ENCODE measurements at places on chromosomes 2 and 18.

- no peak for DNase-seq
Observed at GRCh38 chr18:13496691-13497281, 229.6 kb downstream of the FAM210A start.

GRCh38 chr18:45589356-45590035 lies 25.8 kb upstream of the SLC14A2 start:
- DNase-seq: no peak

DNA sequence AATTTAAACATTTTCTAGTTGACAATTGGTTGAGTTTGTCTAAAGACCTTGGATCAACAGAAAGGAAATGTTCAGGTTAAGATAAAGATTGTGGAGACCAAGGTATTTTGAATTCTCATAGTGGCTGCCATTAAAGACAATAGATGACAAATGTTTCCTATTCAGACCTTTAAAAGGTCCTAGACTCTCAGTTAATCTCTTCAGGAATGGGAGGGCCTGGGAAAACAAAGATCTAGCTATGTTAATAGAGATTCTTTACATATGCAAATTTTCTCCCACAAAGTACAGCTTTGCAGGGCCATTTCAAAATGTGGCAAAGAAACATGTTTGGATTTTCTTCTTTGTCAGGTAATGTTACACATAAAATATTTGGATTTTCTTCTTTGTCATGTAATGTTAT lies 403.9 kb downstream of the SPAG16 start:
- no peak for DNase-seq

DNA sequence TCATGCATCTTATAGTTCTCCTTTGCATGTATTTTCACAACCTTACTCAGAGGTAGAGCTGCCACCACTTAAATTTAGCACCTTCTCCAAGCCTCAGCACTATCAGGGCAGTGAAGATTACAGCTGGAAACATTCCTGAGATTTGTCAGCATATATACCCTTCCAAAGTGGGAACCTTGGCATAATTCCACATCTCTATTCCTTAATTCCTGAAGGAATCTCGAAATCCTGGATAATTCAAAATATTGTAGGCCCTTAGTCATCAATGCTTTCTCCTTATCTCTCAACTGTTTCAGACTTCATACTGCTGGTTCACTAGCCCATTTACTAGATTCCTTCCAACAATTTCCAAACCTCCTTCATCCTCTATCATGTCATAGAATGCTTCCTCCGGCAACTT lies 87.4 kb downstream of the ITSN2 start:
- no peak for DNase-seq

DNA sequence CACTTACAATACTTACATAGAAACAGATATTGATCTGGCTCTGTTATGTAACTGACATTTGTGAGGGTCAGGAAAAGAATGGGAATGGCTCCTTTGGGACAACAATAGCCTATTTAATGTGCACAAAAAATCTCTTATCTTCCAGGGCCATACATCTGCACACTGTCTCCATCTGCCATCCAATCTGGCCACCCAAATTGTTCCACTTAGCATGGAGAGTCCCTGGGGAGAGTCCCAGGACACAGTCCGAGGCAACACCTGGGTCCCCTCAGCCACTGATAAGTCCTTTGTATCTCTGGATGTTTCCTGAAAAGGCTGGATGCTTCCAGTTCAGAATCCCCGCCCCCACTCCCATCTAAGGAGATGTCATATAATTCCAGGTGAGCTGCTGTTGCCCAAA lies 274.2 kb upstream of the NCKAP5 start:
- DNase-seq: no peak

DNA sequence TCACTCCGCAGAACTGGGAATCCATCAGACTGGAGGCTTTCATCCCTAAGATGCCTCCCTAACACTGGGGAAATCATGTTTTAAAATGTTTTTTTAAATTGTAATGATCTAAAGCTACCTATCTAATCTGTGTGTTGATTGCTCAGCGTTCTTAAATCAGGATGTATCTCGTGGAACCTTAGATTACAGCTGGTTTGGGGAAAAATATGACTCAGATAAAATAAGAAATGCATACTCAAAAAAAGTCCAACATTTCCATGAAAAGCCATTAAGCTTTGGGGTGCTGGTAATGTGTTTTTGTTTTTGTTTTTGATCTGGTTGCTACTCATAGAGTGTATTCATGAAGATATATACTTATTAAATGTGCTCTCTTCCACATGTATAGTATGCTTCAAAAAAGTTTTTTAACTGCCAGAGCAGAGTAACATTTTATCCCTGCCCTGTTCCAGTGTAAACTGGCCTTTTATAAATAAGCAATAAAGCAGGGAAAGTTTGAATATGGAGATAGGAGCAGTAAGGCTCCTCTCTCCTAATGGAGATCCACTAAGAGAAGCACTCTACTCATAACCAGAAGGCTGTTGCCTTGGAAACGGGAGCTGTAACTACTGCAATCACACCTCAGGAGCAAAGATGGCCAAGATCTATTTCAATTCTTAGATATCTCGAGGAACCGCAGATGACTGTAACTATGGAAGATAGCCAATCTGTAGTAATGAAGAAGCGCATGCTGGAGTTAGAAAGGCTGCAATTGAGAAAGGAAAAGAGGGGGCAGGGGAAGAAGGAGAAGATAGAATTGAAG lies 41.6 kb downstream of the ANKRD44 start:
- DNase-seq: no peak

GRCh38 chr2:44549856-44550255 lies 188.1 kb downstream of the CAMKMT start:
- DNase-seq: no peak

GRCh38 chr2:227579791-227580190 lies 18.9 kb upstream of the SCYGR2 start:
- no peak for DNase-seq

GRCh38 chr2:237556773-237557632 lies 9.4 kb upstream of the PRLH start:
- DNase-seq: no peak

GRCh38 chr18:3604498-3605408 lies 154.8 kb downstream of the TGIF1 start:
- DNase-seq: no peak

DNA sequence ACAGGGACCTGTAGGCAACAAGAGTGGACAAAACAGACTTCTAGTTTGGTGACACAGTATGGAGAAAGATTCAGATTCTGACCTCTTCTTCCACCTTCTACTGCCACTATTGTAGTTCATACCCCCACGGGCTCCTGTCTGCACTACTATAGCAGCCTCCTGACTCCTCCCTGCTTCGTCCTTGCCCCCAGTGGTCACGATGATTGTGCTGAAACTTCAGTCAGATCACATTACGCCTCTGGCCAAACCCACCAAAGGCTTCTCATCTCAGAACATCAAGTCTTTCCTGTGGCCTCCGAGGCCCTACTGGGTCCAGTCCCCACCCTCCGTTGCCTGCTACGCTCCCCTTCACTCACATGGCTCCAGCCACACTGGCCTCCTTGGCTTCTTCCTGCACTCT lies 147.6 kb downstream of the CYP26B1 start:
- DNase-seq: no peak

GRCh38 chr2:197159661-197160211 lies 150.8 kb downstream of the ANKRD44 start:
- no peak for DNase-seq

DNA sequence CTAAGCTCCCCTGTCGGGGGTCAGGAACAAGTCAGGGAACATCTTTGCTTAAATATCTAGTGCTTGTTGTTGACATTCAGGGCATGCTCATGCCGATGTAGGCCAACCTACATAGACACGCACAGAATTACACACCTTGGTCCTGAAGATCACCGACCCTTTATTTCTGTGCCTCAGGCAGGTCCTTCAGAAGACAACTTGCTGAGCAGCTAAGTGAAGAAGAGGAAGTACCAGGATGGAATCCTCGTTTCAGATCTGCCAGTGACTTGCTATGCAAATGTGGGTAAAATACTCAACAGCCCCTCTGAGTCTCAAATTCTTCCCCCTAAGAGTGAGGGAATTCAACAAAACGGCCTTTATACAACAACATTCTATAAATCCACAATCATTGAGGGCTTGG lies 494.7 kb downstream of the BCL11A start:
- no peak for DNase-seq

GRCh38 chr2:164314148-164314547 lies 307.1 kb downstream of the GRB14 start:
- no peak for DNase-seq

DNA sequence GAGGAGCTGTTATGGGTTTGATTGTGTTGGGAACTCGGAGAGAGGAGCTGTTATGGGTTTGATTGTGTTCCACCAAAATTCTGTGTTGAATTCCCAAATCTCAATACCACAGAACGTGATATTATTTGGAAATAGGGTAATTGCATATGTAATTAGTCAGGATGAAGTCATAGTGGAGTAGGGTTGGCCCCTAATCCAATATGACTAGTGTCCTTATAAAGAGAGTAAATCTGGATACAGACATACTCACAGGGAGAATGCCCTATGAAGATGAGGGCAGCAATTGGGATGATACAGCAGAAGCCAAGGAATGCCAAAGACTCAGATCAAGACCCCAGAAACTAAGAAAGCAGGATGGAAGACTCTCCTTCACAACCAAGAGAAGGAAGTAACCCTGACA lies 1023.2 kb upstream of the ZEB2 start:
- DNase-seq: no peak

GRCh38 chr2:176493226-176493825 lies 224.1 kb downstream of the MTX2 start:
- DNase-seq: no peak

DNA sequence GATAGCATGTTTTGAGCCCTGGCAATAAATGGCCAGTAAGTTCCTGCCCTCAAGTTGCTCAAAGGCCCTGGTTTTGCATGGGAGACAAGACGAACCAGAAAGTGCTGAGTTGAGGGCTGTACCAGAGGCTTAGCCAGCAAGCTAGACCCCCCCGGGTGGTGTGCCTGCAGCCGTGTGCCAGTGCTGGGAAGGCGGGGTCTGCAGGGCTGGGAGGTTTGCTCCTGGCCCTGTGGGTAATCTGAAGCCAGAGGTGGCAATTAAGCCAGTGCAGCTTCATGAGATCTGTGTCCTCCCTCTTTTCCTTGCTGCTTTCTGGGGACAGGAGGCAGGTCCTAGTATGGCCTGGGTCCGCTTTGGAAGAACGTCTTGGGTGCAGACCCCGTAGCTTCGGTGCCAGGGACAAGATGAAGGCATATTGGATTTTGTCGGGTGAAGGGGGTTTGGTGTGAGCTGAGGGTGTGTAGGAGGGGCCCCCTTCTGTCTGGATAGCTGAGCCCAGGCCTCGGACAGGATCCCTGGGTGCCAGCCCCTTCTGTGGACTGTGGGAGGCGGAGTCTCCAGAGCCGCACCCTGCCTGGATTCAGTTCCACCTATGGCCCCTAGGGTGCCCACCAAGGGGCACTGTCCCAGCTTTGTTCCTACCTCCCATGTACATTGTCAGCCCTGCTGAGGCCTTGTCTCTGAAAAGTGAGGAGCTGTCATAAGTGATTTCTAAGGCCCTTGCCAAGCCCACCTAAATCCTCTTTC lies 15.6 kb downstream of the ATOH8 start:
- no peak for DNase-seq

DNA sequence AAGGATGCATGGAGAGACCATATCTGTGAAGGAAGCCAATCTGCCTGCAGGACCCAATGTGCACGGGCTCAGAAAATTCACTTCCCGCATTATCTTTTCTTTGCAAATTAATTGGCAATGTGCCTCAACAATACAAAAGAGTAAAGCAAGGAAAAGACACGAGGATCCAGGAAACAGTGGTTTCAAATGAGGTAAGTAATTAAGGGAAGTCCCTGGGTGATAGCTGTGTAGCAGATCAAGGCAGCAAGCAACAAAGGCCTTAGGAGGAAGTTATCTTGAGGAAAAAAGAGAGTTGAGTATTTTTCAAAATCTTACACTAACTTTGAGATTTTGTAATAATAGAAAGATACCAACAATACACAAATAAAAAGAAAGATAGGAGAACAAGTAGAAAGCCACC lies 44.3 kb upstream of the TGIF1 start:
- no peak for DNase-seq

DNA sequence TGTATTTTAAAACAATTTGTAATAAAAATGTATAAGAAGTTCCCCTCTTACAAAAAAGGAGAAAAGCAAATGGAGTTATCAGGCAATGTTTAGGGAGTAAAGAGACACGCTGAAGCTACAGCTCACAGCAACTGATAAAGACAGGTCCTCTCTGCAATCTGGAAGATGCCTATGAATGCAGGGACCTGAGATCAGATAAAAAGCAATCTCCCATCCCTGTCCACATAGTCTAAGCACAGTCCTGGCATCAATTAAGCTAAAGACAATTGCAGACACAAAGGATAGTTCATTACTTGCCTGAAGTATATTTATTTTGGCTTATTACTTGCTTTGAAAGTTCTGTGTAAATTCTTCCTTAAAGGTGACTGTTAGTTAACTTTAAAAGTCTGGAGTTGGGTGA lies 5.0 kb downstream of the EIF2AK3 start:
- DNase-seq: no peak

DNA sequence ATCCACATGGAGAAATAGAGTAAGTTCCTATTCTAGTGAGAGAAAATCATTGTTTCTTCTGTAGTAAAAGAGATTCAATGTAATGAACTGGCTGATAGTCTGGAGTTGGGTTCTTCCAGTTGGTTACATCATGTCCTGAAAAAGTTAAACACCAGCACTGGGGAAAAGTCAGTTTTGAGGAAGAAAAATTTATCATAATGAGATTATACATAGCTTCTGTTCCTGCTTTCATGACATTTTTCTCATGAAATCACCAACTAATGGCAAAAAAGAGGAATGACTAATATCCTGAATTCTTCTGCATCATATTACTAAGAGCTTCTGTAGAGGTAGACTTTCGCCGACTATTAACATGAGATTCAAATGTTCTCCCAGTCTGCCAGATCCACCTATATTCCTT lies 69.2 kb upstream of the SLC9A2 start:
- DNase-seq: no peak

GRCh38 chr2:41334159-41334558 lies 713.7 kb upstream of the PKDCC start:
- no peak for DNase-seq

DNA sequence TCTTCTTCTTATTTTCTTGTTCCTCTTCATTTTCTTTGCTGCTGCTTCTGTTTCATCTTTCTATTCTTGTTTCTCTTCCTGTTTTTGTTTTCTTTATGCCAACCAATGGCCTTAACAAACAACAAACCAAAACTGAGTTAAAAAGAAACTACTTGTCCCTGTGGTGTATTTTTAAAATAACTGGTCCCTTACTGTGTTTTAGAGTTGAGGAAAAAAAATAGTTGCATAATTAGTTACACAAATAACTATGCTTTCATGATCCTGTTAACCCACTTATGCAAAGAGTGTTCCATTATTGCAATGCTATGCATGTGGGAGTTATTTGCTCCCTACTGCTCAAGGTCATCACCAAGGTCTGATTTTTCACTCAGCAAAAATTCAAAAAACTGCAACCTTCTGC lies 39.5 kb upstream of the IMP4 start:
- DNase-seq: no peak

GRCh38 chr18:30088238-30089015 lies 954.1 kb downstream of the DSC3 start:
- DNase-seq: no peak

- DNase-seq: no peak
Observed at GRCh38 chr2:140269000-140269399, 1488.8 kb upstream of the NXPH2 start.
